MCF 10A (cell line): ENCODE measurements at places on chromosomes 11 and 22. TPM values are rescaled to one million over a fixed set of nuclear protein-coding genes. Genes with fewer than 3 reads are reported as not detected.

- no peak overlapping the region for H3K27ac ChIP-seq
- no peaks in the 10 kb centered on the region for H3K36me3 ChIP-seq
- H3K4me3 ChIP-seq, result no peak overlapping the region
- H3K27me3 ChIP-seq, result no peaks in the 10 kb centered on the region
Observed at GRCh38 chr11:2450321-2451041, 5.7 kb downstream of the KCNQ1 start.

DNA sequence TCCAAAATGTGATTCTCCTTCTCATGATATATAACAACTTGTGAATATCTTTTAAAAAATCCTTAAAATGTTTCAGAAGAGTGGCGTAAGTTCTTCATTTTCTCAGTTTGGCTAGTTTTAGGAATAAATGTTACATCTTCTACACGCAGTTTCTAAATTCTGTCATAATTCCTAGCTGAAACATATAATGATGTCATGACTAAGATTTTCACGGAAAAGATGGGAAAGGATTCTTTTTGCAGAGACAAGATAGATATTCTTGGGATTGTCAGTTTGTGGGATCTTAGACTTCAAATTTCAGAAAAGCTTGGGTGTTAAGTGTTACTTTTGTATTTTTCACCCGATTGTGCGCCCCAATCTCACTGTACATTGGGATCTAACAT is 1.7 kb downstream of the EED start:
- peaks cover 6% of the 10 kb centered on the region for H3K36me3 ChIP-seq
- H3K4me1 ChIP-seq, result peaks cover 35% of the 10 kb centered on the region
- H3K27me3 ChIP-seq, result no peaks in the 10 kb centered on the region
- no peak for DNase-seq

DNA sequence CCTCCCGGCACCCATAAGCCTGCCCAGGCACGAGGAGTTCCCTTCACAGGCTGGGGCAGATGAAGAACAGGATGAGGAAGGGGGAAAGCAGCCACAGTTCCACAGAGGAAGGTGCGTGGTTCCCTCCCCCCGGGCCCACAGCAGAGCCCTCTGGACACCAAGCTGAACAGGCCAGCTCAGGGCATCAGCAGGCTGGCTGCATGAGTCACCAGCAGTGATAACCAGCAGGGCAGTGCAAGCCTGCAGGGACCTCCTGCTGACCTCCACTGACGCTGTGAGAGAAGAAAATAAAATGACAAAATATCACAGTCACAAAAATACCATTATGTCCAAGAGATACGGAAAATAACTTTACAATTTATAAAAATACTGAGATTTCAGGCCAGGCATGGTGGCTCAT is 11.5 kb downstream of the RTL6 start:
- H3K4me3 ChIP-seq, result no peak overlapping the region
- DNase-seq, result no peak
- no peaks in the 10 kb centered on the region for H3K27me3 ChIP-seq
- H3K36me3 ChIP-seq, result peaks cover 16% of the 10 kb centered on the region
- peaks cover 6% of the 10 kb centered on the region for H3K4me1 ChIP-seq

DNA sequence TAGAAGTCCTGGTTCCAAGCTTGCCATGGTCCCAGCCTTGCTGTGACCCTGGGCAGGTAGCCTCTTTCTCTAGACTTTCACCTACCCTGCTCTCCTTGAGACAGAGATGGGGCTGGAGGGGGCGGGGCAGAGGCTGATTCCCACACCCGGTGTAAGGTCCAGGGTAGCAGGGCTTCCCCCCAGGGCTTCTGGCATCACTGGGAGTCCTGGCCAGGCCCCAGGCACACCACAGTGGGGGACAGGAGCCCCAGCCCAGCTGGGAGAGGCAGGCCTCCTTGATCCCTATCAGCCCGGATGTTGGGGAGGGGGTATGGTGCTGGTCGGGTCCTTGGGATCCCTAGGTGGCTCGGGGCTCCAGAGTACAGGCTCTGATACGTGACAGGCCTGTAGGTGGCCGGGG is 1.7 kb upstream of the NUDT8 start:
- H3K36me3 ChIP-seq, result no peaks in the 10 kb centered on the region
- DNase-seq, result no peak
- peak overlapping the region; percentile 52 for H3K27ac ChIP-seq
- H3K4me1 ChIP-seq, result no peaks in the 10 kb centered on the region
- H3K4me3 ChIP-seq, result peak overlapping the region; percentile 79

The IL18BP gene
- total RNA-seq, result 5.1 and 8.2 TPM in 2 replicates

GRCh38 chr11:27910186-27910931 is 197.6 kb downstream of the KIF18A start:
- H3K27ac ChIP-seq, result no peak overlapping the region
- peaks cover 14% of the 10 kb centered on the region for H3K4me1 ChIP-seq
- DNase-seq, result peak; percentile 56
- H3K4me3 ChIP-seq, result no peak overlapping the region
- H3K36me3 ChIP-seq, result no peaks in the 10 kb centered on the region
- H3K27me3 ChIP-seq, result no peaks in the 10 kb centered on the region

- H3K27ac ChIP-seq, result peak overlapping the region; percentile 78
- H3K36me3 ChIP-seq, result peaks cover 11% of the 10 kb centered on the region
- DNase-seq, result peak; percentile 52
- H3K4me3 ChIP-seq, result no peak overlapping the region
- H3K27me3 ChIP-seq, result no peaks in the 10 kb centered on the region
Observed at GRCh38 chr11:64356498-64357411, 2.2 kb upstream of the RPS6KA4 start.

- H3K27ac ChIP-seq, result no peak overlapping the region
- H3K36me3 ChIP-seq, result no peaks in the 10 kb centered on the region
- H3K27me3 ChIP-seq, result no peaks in the 10 kb centered on the region
- no peaks in the 10 kb centered on the region for H3K4me1 ChIP-seq
- no peak overlapping the region for H3K4me3 ChIP-seq
Observed at GRCh38 chr22:34159491-34159890, 239.2 kb upstream of the LARGE1 start.

DNA sequence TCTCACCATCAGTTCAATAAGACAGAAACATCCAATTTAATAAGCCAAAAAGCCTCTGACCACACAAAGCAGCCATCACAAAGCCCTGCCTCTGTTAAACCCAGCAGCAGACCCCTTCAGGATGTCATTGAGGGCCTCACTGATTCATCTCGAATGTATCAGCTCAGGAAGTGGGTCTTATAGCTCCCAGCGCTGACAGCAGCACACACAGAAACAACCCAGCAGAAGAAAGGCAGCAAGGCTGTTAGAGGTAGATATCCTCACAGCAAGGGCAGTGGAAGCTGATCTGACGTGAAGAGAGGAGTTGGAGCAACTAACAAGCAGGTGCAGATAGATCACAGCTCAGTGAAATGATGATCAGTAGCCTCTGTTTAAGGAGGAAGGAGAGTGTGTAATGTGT is 86.2 kb upstream of the NCAM1 start:
- H3K4me1 ChIP-seq, result no peaks in the 10 kb centered on the region
- H3K4me3 ChIP-seq, result no peak overlapping the region
- no peak overlapping the region for H3K27ac ChIP-seq
- no peaks in the 10 kb centered on the region for H3K36me3 ChIP-seq
- no peak for DNase-seq

The CHRM1 gene
- not detected in 2 replicates for total RNA-seq

The OR10A2 gene
- not detected in 2 replicates for total RNA-seq

DNA sequence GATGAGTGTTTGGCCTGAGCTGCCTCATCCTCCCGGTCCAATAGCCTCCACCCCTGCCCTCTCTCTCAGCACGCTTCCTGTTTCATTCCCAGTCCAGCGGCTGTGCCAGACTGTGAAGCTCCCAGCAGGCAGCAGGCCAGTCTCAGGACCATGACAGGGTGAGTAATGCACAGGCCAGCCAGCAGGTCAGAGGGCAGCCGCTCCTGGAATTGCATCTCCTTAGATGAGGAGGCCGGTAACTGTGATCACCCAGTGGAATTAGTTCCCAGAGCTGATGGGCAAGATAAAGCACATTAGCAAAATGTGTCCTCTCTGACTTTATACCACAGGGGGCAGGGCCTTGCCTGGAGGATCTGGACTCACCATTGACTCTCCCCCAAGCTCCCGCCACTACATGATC is 251.2 kb downstream of the ETS1 start:
- H3K27ac ChIP-seq, result no peak overlapping the region
- H3K4me3 ChIP-seq, result no peak overlapping the region
- peak; percentile 46 for DNase-seq
- H3K4me1 ChIP-seq, result no peaks in the 10 kb centered on the region

DNA sequence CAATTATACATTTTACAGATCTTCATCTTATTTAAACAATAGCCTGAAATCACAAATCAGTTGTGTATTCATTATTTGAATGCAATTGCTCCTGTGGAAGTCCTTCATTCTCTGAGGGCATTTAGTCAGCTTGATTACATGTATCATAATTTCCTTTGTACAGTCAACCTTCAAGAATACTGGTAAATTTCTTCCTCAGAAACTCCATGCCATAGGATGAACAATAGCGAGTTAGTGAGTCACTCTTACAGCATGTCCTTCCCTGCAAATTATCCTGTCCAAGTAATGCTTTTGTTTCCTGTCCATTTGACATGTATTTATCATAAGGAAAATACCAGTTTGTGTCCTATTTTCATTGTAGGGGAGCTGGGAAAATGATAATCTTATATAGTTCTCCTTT is 3.8 kb downstream of the OR10S1 start:
- H3K36me3 ChIP-seq, result peaks cover 6% of the 10 kb centered on the region
- H3K4me1 ChIP-seq, result peaks cover 45% of the 10 kb centered on the region
- no peak overlapping the region for H3K4me3 ChIP-seq

DNA sequence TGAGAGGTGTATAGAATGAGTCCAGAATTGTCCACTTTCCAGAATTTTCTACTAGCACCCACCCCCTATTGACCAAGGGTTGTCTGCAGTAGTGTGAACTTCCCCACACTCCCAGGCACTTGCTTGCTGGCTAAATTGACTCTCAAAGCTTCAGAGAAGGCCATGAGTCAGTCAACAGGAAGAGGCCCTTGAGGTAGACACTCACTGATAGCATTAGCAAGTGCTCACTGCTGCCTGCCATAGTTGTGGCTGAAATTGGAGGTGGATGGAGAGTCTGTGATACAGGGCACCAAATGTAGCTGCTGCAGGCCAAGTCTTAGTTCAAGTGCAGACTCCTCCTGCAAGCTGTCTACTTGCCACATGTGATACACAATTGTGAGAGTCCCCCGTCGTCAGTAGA is 156.8 kb downstream of the SPON1 start:
- H3K27ac ChIP-seq, result no peak overlapping the region
- no peaks in the 10 kb centered on the region for H3K36me3 ChIP-seq
- peaks cover 15% of the 10 kb centered on the region for H3K4me1 ChIP-seq
- DNase-seq, result no peak
- no peaks in the 10 kb centered on the region for H3K27me3 ChIP-seq
- H3K4me3 ChIP-seq, result no peak overlapping the region

The CCDC87 gene
- not detected in 2 replicates for total RNA-seq

DNA sequence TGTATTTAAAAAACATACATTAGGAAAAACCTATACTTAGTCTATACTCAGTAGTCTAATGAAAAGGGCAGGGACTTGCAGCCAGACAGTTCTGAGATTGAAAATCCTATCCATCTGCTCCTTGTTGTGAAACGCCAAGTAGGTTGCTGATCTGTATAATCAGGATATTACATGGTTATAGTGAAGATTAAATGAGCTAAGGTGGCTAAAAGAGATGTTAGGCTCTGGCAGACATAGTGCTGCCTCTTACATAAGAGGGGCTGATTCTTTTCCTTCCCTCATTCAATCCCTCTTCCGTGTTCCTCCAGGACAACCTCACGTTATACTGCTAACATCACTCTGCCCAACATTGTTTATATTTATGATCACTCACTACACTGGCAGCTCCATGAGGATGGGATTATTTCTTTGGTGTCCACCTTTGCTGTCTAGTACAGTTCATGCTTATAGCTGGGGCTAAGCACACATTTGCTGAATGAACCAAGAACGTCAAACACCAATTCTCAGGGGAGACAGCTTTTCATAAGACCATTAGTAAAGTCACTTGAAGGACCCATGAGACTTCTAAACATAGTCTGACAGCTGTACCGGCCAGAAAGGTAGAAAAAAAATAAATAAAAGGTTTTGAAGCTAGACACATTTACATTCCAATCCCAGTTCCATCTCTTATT is 46.3 kb downstream of the GAB2 start:
- no peak overlapping the region for H3K4me3 ChIP-seq
- no peaks in the 10 kb centered on the region for H3K27me3 ChIP-seq
- H3K4me1 ChIP-seq, result no peaks in the 10 kb centered on the region
- H3K27ac ChIP-seq, result no peak overlapping the region

GRCh38 chr11:75333807-75334140 is 17.7 kb downstream of the ARRB1 start:
- no peaks in the 10 kb centered on the region for H3K27me3 ChIP-seq
- H3K4me1 ChIP-seq, result peaks cover 18% of the 10 kb centered on the region
- DNase-seq, result no peak
- no peak overlapping the region for H3K27ac ChIP-seq
- no peak overlapping the region for H3K4me3 ChIP-seq
- H3K36me3 ChIP-seq, result peaks cover 1% of the 10 kb centered on the region

- no peaks in the 10 kb centered on the region for H3K27me3 ChIP-seq
- DNase-seq, result no peak
- no peaks in the 10 kb centered on the region for H3K36me3 ChIP-seq
- H3K4me3 ChIP-seq, result peak overlapping the region; percentile 66
Observed at GRCh38 chr11:19242179-19242932, 1.6 kb upstream of the E2F8 start.

GRCh38 chr11:87832211-87832610 is 343.0 kb downstream of the RAB38 start:
- H3K36me3 ChIP-seq, result no peaks in the 10 kb centered on the region
- DNase-seq, result no peak
- H3K27me3 ChIP-seq, result no peaks in the 10 kb centered on the region
- no peaks in the 10 kb centered on the region for H3K4me1 ChIP-seq

- H3K27me3 ChIP-seq, result peaks cover 24% of the 10 kb centered on the region
- H3K27ac ChIP-seq, result no peak overlapping the region
Observed at GRCh38 chr22:43550672-43551071, 138.9 kb downstream of the MPPED1 start.

The KCNK7 gene
- 0.25 TPM in 1 of 2 replicates, not detected in the other for total RNA-seq

DNA sequence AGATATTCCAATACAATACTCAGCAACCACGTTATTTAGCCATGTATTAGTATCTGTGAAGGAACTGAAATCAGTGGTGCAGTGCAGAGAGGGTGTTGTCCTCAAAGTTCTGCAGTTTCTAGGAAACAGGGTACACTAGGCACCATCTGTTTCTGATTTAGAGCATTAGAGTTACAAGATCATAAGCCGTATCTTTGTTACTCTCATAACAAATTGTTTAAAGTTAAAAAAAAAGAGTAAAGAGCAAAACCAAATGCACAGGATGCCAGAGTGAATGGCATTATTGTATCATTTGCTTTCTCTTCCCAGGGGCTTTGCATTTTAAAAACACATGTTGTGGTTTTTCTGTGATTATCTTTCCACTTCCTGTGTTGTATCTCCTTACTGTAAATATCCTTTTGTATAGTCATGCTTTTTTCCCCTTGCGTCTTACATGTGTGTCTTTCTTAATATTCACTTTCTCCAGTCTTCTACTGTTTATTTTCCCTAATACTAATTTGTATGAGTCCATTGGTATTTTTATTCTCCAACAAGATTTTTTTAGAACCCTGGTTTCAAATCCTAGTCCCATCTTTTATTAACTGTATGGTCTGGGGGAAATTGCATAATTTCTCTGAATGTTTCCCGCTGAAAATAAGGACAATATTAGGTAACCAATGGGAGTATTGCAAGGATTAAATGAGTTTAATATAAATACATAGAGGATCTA is 15.2 kb upstream of the NUP160 start:
- H3K4me1 ChIP-seq, result peaks cover 20% of the 10 kb centered on the region
- H3K27me3 ChIP-seq, result no peaks in the 10 kb centered on the region
- no peak overlapping the region for H3K27ac ChIP-seq
- peak; percentile 40 for DNase-seq
- no peaks in the 10 kb centered on the region for H3K36me3 ChIP-seq

The MIAT gene
- total RNA-seq, result 0.49 and 0.56 TPM in 2 replicates
